ENCODE measurements at places on chromosomes 11 and 22. TPM values are rescaled to one million over a fixed set of nuclear protein-coding genes. Genes with fewer than 3 reads are reported as not detected.

Gene ADAMTS15
- total RNA-seq, result 0.47 TPM

Gene NXPE4
- total RNA-seq, result not detected

Gene GGT5
- total RNA-seq, result 21.3 TPM

Gene SLCO2B1
- 93.2 TPM for total RNA-seq

Gene ZNF280B
- total RNA-seq, result 11.6 TPM

Gene HBB
- 535 TPM for total RNA-seq

Gene SCGB2A2
- total RNA-seq, result not detected

Gene THAP7
- 31.9 TPM for total RNA-seq
